ENCODE measurements at places on chromosomes 12 and 14.

DNA sequence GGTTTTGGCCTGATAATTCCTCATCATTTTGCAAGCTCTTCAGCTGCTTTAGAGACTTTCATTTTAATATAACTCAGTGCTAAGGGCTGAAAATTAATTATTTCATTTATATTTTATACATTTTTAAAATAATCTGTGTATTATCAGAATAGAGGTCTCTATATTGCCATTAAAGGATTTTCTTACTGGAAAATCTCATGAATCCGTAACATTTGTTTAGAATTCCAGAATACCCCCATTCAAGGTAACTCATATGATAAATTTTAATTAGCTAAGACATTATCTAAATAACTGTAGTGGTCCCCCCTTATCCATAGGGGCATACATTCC is 51.6 kb downstream of the BMAL2 start:
- no peak for DNase-seq

- DNase-seq = no peak
These were observed 320.0 kb downstream of the RAD51B start for GRCh38 chr14:68139431-68140075.

- no peak for DNase-seq
These were observed 10.2 kb downstream of the ARHGAP5 start for GRCh38 chr14:32087173-32087861.

DNA sequence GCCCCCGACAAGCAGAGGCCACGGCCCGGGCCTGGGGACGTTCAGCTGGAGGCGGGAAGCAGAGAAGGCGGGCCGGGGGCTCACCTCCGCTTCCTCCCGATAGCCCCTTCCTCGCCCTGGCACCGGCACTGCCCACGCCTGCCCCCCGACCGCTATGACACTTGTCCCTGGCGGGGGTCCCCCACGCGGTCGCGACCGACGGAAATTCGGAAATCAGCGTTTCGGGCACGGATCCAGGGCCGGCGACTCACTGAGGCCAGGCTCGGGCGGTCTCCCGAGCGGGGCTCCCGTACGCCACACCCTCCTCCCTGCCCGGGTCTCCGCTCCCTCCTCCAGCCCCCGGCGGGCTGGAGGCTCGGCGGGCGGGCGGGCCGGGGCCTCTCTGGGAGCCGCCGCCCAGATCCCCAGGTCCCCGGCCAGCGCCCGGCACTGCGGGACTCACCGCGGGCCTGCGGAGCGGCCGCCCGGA is 581 bp downstream of the PITPNM2 start:
- DNase-seq = peak; percentile 31

DNA sequence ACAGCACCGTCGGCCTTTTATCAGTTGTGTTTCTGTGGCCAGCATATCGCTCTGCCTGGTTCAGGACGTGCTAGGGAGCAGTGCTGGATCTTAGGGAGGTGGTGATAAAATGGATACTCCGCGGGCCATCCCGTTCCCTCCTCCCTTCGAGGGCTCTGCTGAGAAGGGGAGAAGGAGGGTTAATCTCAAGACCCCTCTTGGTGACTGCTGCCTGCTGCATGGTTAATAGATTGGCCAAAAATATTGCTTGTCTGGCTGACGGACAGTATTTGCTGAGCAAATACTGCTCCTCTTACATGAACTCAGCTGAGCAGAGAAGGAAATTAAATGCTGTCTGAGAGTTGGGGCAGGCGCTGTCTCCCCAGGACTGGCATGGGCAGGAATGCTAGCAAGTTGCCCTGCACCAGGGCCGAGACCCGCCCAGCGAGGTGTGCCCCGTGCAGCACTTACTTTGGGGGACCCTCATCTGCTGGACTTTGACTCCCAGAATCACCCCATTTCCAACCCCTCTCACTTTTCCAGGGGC is 1.2 kb downstream of the FBRSL1 start:
- no peak for DNase-seq

DNA sequence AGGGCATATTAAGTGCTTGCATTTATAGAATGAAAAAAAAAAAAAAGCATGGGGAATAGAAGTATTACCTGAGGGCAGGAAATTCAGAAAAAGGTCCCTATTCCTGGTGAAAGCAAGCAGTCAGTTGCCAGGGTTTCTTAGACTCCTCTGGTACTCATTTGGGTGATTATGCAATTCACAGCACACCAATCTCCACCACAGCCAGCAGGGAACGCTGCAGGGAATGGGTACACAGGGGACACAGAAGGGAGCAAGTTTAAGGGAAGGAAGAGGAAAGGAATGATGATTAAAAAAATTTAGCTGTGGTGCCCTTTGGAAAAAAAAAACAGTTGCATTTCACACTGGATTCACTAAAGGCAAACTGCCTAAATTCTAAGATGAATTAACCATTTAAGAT is 14.2 kb downstream of the BLTP3B start:
- DNase-seq = no peak

DNA sequence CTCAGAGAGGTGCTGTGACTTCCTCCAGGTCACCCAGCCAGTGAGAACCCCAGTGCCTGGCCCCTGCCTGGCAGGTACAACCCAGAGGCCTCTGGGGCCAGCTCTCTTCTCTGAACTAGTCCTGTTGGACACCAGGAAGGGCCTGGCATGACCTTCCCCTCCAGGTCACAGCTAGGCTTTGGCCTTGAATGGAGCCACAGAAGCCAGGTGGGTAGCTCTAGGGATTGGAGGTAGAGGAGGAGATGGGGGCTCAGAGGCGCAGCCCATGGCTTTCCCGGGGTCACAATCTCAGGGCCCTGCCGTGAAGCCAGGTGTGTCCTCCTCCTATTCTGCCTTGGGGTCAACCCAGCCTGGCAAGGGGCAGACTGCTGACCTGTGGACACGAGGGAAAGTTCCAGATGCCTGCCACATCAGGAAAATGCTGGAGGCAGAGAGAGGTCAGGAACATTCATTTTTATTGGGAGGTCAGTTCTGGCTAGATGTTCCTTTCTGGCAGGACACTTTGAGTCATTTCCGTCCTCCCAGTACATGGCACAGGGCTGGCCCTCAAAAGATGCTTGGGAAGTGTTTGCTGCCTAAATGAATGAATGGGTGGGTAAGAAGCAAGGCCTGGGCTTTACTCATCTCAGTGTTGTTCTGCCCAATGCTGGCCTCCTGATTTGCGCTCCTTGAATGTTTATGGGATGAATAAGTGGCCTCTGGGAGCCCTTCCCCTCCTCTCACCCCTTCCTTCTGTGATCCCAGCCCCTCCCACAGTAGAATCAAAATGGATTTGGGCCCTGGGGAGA is 25.4 kb downstream of the FAM222A start:
- DNase-seq = no peak

- peak; percentile 63 for DNase-seq
These were observed 5.9 kb downstream of the ZFYVE21 start for GRCh38 chr14:103721334-103722120.

DNA sequence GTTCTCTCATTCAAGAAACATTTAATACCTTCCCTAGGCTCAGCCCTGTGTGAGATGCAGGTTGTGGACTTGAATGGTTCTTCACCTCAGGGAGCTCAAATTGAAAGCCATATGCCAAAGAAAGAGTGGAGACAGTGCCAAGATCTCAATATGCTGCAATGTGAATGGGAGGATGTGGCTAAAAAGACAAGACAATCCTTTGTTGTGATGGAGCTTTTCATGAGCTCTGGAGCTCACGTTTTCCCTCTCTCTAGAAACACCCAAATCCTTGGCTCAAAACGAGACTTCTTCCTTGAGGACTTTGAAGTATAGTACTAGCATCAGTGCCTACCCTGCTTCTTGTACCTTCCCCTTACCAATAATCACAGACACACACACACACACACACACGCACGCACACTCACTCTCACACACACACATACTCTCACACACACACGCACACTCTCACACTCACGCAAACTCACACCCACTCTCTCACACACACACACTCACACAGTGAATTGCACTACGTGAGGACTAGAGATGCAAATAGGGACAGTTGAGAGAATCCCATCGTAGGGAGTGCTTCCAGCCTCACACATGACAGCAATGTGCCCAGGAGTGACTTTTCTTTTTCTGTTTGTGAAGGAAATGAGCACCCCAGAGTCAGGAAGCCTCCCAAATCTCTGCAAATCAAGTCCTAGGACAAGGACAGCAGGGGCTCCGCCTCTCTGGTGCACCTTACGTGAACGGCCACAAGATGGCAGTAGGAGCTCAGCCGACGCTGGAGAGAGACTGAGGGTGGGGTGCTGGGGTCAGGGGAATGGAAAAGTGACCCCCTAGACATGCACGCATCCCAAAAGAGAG is 231.4 kb downstream of the PCNX1 start:
- DNase-seq = peak; percentile 64

DNA sequence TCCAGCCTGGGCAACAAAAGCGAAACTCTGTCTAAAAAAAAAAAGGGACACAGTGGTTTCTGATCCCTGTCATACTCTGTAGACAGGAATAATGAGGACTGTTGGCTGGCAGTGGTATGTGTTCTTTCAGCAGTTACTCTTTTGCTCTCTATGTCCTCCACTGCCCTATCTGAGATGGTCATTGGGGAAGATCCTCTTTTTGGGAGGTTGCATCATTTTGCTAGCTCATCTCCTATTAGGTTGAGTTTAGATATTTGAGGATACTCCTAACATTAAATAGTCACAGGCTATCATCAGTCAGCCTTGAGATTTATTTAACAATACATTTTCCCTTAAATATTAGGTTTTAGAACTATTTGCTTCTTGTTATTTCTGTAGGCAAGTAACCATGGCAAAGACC is 5.9 kb upstream of the CCDC91 start:
- DNase-seq = no peak

- no peak for DNase-seq
These were observed 5.0 kb upstream of the SLC38A4 start for GRCh38 chr12:46830731-46831334.

GRCh38 chr12:24853588-24853987 is 95.3 kb downstream of the BCAT1 start:
- DNase-seq = no peak

DNA sequence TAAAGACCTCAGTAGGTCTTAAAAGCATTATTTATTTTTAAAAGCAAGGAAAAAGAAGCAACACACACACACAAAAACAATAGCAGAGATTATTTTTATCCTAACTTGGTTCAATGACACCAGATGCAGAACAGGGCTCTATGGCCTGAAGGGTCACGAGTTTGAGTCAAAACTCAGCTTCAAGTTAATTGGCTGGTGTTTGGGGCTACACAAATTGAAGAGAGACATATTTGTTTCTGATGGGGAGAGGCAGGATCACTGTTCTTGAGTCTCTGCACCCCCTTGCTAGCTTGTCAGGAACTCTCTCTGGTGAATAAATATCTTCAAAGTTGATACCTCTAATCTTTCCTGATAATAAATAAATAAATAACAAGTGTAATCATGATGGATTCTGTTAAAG is 466.1 kb downstream of the PRKD1 start:
- no peak for DNase-seq

GRCh38 chr14:50311337-50311971 is 575 bp downstream of the L2HGDH start:
- DNase-seq = no peak

- DNase-seq = no peak
These were observed 205.4 kb downstream of the DAD1 start for GRCh38 chr14:22383515-22384166.

DNA sequence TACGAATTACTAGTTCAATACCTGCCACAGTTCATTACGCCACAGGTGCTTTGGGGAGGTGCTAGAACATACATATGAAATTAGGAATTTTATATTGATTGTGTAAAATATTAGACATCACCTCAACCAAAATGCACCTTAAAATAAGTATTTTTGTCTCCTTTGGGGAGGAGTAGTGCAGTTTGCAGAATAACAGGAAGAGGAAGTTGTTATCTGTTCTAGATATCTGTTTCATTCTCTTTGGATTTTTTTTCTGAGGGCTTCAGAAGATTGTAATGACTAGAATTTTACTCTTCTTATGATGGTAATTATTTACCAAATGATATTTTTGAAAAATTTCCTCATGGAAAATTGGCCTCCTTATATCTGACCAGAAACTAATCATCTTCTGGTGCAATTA is 9.9 kb upstream of the GYS2 start:
- no peak for DNase-seq

- no peak for DNase-seq
These were observed 200.2 kb downstream of the ADGRD1 start for GRCh38 chr12:131153956-131154355.

DNA sequence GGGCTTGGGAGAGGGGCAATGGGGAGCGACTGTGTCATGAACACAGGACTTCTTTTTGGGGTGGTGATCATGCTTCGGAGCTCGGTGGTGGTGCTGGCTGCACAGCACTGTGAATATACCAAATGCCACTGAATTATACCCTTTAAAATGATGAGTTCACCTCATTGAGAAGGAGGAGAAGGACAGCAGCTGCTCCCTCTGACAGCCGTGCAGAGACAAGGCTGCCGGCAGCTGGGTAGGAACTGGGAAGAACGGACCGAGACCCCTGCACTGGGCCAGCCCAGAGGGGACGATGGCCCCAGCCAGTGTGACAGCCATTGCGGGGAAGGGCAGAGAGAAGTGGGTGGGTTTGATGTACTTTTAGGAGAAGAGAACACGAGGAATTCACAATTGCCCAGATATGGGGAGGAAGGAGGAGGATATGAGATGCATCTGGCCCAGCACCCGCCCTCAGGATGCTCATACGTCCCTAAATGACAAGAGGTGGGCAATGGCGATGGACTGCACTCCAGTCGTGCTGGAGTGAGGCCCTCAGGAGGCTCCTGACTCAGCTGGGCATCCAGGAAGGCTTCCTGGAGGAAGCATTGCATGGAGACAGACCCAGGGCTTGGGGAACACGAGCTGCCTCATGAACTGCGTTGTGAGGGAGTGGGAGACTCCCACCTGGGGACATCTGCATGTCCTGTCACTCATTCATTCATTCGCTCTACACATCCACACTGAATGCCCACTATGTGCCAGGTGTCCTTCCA is 64.3 kb upstream of the C14orf180 start:
- DNase-seq = no peak

GRCh38 chr12:21583587-21583986 is 21.1 kb downstream of the GYS2 start:
- no peak for DNase-seq

DNA sequence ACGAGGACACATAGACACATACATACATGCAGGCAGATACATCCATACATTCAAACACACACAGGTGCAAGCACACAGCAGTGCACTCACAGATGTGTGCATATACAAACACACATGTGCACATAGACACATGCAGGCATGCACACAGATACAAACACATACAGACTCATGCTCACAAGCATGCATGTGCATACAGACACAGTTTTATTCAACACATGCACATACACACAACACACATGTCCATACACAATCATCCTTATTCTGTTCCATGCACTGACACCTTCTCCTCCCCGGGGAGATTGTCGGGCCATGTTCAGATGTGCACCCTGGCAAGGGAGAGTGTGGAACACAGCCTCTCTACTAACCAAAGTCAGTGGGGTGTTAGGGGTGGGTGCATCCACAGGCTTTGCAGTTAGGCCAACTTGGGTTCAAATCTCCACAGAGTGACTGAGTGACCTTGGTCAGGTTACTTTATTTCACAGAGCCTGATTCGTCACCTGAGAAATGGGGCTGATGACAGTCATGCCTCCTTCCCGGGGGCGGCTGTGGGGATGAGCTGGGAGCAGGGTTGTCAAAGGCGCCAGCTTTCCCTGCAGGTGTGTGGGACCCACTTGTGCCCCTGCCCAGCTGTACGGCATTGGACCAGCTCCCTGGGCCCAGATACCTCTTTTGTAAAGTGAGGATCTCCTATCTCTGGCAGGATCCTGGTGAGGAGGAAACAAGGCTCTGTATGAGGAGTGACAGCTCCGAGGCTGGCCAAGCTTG is 250.1 kb downstream of the SLC41A2 start:
- no peak for DNase-seq

GRCh38 chr12:9642606-9643265 is 26.8 kb upstream of the CLEC2D start:
- DNase-seq = no peak
